ENCODE measurements at places on chromosomes 6 and 20.

GRCh38 chr6:90039911-90040310 is 145.6 kb downstream of the GJA10 start:
- DNase-seq, result no peak

GRCh38 chr6:88107241-88107640 is 58.9 kb downstream of the CNR1 start:
- DNase-seq, result no peak

DNA sequence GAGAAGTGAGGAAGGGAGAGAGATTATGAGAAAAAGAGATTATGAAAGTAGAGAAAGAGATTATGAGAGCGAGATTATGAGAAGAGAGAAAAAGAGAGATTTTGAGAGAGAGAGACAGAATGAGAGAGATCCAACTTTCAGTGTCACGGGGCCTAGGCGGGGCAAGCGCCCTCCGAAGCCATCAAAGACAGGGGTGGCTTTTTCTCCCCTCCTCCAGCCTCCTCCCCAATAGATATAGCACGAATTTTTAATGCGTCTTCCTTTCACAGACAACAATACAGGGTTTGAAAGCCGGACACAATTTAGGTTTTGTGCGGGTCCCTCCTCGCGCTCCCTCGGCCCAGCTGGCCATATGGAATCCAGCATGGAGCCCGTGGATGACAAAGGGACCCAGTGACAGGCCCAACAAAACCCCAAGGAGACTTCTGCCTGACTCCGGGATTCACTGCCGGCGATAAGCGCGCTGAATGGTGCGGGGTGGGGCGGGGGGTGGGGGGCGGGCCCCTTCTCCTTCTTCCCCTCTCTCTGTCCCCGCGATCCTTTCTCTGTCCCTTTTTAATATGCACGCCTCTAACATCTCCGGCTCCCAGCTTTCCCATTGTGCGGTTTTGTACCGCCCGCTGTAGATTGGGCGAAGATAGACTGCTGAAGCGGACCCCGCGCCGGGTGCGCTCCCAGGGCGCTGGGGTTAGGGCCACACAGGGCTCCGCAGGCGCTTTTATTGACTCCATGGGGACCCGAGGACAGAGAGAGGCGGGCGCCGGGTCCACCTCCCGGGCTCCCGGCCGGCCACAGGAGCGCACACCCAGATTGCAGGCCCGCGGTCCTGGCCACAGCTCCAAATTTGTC is 5.4 kb downstream of the NKX2-2 start:
- no peak for DNase-seq

DNA sequence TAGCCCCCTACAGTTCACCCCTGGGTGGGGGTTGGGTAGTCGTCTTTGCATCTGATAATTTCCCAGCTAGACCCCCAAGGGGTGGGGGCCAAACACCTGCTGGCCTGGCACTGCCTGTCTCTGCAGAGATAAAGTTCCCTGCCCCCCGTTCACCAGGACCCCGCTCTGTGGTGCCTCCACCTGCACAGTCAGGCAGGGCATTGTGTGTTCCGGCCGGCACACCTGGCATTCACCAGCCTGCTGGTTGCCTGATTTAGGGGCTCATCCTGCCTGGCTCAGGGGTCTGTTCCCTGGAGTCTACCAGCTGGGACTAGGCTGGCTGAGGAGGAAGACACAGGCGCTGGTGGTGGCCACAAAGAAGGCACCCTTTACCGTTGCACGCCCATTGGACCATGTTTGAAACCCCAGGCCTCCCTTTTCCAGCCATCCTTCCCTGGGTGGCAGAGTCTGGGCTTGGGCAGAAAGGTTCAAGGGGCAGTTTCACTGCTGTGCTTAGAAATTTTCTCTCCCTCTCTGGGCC is 30.8 kb upstream of the SCRT2 start:
- no peak for DNase-seq

DNA sequence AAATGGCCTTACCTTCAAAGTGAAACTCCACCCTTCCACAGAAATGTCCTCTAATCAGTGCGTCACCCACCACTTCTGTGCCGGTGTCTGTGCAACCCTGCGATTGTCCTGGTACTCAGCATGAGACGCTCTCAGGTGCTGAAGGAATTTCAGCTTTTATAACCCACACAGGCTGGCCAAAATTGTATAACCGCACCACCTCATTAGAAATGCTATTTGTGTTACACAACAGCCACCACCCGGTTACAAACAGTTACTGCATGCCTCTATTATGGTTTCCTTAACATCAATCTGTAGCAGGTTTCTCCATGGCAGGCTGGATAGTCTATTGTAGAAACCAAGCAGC is 51.5 kb downstream of the SLC23A2 start:
- DNase-seq, result no peak

DNA sequence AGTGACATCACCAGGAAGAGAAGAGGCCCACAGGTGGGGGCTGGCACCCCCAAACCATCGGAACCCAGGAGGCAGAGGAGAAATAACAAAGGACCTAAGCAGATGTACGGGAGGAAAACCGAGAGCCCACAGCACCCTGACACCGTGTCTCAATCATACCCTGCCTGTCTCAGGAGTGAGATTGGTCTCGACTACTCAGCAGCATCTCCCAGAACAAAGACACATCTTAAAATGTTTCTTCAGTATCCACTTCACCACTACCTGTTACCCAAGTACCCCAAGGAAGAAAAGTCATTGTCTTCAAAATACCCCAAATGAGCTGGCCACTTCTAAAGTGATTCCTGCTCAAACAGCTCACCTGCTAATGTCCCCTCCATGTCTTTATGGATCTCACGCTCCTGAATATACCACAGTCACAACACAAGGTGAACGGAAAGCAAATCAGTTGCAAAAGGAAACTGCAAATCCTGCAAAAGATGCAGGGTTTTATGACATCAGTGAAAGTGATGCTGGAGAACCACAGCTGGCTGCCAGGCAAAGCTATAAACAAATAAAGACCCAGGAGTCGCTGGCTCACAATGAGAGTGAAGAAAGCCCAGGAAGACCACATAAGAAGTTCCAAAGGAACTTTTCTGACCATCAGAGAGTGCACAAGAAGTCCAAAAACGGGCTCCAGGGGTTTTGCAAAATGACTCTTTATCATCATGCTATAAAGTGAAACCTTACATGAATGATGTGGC is 44.1 kb downstream of the PREX1 start:
- DNase-seq, result no peak

DNA sequence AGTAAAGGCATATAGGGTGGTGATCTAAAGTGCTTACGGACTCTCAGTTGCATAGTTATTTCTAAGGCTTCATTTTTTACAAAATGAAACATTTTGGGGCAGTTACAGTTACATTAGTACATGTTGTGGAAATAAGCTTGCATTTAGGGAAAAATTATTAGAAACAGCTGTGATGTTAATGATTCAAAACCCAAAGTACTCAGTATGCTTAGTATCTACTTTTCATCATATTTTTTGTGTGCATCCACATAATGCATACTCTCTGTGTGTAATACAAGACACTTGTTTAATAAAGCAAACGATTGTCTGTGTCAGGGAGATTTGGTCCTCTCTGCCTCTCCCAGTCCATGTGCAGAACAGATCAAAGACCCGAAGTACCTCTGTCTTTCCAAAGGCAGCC is 11.4 kb upstream of the TBX18 start:
- no peak for DNase-seq

GRCh38 chr6:18515767-18516166 is 128.6 kb downstream of the RNF144B start:
- no peak for DNase-seq

- DNase-seq, result no peak
Observed at GRCh38 chr6:74741646-74742045, 464.2 kb downstream of the COL12A1 start.

GRCh38 chr6:44034391-44034861 is 92.8 kb downstream of the MRPL14 start:
- no peak for DNase-seq

- DNase-seq, result no peak
Observed at GRCh38 chr6:165729307-165729936, 66.4 kb upstream of the PDE10A start.

DNA sequence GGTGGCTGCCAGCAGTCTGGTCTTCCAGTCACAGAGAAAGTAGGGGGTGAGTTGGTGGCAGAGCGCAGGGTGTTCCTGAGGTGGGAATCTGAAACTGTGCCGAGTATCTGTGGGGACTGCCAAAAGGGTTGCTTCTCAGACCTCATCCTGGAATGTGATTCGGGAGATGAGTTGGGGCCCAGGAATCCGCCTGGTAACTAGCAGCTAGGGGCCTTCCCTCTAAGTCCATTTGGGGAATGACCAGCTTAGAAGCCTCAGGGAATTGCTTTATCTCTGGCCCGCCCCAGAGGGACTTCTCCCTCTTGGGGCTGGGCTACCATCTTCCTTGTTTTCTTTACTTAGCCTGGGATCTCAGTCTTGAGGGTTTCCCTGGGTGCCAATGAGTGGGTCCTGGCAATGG is 49.6 kb downstream of the MOCS1 start:
- no peak for DNase-seq

DNA sequence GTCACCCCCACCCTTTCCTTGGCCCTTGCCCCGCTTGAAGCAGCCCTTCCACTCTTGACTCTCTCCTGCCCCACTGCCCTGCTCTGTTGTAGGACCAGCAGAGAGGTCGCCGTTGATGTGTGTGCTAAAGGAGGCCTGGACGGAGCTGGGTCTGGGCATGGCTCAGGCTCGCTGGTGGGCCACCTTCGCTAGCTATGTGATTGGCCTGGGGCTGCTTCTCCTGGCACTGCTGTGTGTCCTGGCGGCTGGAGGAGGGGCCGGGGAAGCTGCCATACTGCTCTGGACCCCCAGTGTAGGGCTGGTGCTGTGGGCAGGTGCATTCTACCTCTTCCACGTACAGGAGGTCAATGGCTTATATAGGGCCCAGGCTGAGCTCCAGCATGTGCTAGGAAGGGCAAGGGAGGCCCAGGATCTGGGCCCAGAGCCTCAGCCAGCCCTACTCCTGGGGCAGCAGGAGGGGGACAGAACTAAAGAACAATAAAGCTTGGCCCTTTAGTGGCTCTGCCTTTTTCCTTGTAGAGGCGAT is 3.0 kb downstream of the SMPD2 start:
- DNase-seq, result no peak

- DNase-seq, result no peak
Observed at GRCh38 chr20:63501818-63502670, 3.2 kb upstream of the EEF1A2 start.

DNA sequence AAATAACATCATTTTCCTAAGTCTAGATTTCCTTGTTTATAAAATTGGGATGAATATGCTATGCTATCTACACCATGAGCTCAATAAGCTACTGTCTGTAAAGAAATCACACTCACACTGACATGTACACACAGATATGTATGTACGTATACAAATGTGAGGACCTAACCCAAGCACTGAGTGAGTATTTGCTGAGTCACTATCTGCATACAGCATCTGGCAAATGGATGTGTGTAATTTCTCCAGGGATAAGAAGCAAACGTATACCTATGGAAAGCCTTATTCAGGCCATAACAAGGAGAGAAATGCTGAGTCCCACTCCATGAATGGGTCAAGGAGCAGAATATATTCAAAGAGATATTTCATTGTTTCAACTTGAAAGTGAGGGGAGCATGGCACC is 153.9 kb downstream of the LPA start:
- no peak for DNase-seq

DNA sequence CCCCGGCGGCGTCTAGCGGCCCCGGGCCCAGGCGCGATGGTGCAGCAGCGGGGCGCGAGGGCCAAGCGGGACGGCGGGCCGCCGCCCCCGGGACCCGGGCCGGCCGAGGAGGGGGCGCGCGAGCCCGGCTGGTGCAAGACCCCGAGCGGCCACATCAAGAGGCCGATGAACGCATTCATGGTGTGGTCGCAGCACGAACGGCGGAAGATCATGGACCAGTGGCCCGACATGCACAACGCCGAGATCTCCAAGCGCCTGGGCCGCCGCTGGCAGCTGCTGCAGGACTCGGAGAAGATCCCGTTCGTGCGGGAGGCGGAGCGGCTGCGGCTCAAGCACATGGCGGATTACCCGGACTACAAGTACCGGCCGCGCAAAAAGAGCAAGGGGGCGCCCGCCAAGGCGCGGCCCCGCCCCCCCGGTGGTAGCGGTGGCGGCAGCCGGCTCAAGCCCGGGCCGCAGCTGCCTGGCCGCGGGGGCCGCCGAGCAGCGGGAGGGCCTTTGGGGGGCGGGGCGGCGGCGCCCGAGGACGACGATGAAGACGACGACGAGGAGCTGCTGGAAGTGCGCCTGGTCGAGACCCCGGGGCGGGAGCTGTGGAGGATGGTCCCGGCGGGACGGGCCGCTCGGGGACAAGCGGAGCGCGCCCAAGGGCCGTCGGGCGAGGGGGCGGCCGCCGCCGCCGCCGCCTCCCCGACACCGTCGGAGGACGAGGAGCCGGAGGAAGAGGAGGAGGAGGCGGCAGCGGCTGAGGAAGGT is 715 bp downstream of the SOX12 start:
- peak; percentile 40 for DNase-seq

DNA sequence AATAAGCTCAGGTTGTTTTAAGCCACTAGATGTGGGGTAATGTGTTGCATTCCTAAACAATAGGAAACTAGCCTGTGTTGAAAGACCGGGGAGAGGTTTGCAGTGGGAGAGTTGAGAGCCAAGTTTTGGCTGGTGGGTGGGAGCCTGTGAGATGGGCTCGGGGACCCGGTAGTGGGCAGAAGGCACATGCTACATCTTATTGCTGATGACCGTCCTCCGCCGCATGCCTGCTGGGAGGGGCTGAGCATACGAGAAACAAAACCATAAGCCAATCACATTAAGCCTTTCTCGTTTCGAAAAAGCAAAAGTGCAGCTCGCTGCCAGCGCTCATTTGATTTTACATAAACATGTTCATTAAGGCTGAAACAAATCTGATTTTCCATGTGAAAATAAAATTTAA is 57.4 kb upstream of the MPC1 start:
- no peak for DNase-seq

DNA sequence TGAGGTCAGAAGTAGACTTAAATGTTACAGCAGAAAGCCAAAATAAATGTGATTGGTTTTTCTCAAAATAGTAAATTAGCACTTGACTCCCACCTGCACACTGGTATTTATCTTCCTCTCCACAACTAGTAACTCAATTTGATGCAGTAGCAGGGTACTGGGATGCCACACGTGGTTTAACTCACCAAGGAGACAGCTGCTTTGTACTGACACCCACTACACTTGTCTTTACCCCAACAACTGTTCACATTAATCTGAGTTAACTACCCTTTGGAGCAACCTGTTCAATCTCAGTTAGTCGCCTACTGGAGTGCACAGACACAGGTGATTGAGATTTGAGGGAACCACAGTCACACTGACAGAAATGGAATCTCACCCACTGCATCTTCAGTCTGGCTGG is 242.1 kb downstream of the PRKN start:
- no peak for DNase-seq

GRCh38 chr6:138654715-138655634 is 118.6 kb upstream of the CCDC28A start:
- DNase-seq, result no peak

DNA sequence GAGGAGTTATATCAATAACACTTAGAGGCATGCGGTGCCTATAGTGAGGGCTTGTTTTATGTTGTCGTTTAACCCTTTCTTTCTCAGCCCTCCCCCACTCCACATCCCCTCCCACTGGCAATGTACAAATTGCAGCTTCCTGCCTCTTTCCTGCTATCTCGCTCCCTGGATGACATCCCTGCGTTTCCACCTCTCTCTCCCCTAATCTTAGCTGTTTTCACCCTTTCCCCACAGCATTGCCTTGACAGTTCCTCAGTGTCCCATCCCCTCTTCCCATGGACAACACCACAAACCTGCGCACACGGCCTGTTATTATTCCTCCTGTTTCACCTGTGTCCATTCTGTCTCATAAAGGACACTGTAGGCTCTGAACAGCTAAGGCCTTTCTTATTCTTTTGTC is 34.5 kb downstream of the MYB start:
- no peak for DNase-seq

- no peak for DNase-seq
Observed at GRCh38 chr6:122376246-122376645, 23.2 kb upstream of the HSF2 start.

Measured in activated T-helper 9 cell treated with anti-CD3 and anti-CD28 coated beads, Interleukin-2, amount 50 U/mL, for 16 hours (primary cell).